ENCODE measurements at places on chromosomes 16 and 17.

GRCh38 chr16:57252148-57252721 is 7.2 kb downstream of the ARL2BP start:
- no peak for DNase-seq

GRCh38 chr17:8125154-8125946 is 1.4 kb upstream of the HES7 start:
- DNase-seq: peak; percentile 64

GRCh38 chr16:68365167-68365817 is 54.5 kb downstream of the PRMT7 start:
- DNase-seq: peak; percentile 55

- DNase-seq: no peak
Observed at GRCh38 chr17:81310949-81311550, 15.9 kb upstream of the SLC38A10 start.

DNA sequence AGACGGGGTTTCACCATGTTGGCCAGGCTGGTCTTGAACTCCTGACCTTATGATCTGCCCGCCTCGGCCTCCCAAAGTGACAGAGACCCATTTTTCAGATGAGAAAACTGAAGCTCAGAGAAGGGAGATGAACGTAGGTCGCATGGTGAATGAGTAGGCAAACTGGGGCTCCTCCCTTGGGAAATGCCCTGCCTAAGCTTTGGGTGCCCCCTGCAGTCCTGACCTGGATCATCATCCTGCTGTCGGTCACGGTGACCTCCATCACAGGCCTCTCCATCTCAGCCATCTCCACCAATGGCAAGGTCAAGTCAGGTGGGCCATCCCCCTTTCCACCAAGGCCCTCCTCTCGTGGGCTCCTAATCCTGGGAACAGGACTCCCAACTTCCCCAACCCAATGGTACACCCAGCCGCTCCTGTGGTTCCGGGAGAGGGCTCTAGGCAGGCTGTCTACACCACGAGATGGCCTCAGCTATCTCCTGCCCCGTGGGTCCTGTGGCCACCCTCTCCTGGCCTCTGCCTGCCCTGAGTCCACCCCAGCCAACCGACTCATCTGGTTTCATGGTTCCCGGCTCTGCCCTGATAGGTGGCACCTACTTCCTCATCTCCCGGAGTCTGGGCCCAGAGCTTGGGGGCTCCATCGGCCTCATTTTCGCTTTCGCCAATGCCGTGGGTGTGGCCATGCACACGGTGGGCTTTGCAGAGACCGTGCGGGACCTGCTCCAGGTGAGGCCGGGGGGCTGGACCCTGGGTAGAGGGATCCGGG is 4.7 kb downstream of the SLC12A3 start:
- DNase-seq: peak; percentile 13

DNA sequence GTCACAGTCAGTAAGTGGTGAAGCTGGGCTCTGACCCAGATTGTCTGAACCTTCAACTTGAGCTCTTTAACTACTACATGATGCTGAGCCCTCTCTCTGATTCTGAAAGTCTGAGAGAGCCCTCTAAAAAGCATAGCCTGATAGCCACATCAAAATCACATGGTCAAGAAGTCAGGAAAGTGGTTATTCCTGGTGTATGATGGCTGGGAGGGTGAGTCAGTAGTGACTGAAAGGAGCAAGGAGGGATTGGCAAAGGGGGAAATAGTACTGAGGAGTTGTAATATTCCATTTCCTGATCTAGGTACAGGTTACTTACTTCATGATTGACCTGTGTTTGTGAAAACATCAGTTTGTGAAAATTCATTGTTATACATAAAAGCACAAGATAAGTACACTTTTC is 89.1 kb downstream of the SSH2 start:
- peak; percentile 44 for DNase-seq

- DNase-seq: no peak
Observed at GRCh38 chr16:4387781-4388180, 16.1 kb downstream of the VASN start.

- no peak for DNase-seq
Observed at GRCh38 chr17:65449495-65449894, 112.0 kb downstream of the AXIN2 start.

DNA sequence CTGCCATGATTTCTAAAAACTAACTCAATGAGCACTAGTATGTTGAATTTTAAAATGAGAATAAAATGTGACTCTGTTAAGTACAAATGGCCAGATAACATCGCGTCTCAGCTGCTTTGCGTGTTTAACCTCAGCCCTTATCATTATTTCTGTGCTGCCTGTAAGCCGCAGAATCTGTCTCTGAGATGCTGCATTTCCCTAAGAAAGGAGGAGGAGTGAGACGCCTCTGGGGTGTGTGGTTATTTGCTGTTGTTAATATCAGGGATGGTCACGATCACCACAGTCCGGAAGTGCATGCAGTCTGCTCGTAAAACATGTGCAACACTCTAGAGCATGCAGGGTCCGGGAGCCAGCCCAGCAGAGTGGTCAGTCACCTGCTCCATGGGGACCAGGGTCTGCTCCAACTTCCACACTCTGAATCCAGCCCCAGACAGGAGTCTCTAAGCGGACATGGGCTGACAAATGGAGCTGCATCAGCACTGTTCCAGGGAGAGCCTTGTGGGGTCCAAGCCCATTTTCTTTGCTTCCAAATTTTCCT is 342.5 kb downstream of the MAF start:
- DNase-seq: no peak

- DNase-seq: peak; percentile 17
Observed at GRCh38 chr16:55501549-55502322, 7.1 kb upstream of the LPCAT2 start.

GRCh38 chr17:50097455-50097854 is 2.3 kb downstream of the PDK2 start:
- no peak for DNase-seq

- DNase-seq: no peak
Observed at GRCh38 chr16:57356547-57356946, 2.0 kb upstream of the CCL22 start.

DNA sequence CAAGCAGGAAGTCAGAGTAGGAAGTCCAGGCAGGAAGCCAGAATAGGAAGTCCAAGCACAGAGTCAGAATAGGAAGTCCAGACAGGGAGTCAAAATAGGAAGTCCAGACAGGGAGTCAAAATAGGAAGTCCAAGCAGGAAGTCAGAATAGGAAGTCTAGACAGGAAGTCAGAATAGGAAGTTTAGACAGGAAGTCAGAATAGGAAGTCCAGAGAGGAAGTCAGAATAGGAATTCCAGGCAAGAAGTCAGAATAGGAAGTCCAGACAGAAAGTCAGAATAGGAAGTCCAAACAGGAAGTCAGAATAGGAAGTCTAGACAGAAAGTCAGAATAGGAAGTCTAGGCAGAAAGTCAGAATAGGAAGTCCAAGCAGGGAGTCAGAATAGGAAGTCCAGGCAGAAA is 105.3 kb upstream of the C16orf82 start:
- no peak for DNase-seq

DNA sequence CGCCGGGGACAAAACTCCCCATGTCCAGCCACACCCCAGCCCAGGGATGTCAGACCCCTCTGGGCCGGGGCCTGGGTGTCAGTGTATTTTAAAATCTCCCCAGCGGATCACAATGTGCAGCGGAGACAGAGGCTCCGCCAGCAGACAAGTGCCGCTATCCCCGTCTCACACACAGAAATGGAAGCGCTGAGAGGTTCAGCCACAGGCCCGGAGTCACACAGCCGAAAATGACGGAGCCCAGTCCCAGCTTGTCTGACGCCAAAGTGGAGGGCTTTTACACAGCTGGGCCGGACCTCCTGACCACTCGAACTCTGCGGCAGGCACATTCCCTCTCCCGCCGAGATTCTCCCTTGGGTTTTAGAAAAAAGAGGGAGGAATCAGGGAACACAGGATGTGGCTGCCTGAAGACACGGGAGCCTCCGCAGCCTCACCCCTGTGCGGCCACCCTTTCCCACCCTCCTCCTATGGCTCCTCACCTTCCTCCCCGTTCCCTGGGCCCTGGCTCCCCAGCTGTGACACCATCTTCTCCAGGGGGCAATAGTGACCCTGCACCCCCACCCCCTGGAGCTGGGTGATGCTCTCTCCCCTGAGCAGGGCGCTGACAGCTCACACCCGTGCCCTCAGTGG is 6.8 kb upstream of the OSGIN1 start:
- no peak for DNase-seq

DNA sequence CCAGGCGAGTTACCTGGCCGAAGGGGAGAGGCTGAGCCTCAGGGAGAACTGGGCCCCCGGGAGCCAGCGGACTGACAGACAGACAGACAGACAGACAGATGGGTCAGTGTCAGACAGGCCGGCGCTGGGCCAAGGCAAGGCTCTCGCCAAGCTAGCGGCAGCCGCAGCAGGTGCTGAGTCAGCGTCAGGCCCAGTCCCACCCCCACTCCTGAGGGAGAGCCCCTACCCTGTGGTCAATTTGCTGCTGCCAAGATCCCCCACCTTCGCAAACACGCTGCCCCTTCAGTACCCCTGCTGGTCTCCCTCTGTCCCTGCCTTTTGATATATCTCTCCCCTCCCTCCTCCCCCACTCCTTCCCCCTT is 1.5 kb downstream of the FGF11 start:
- no peak for DNase-seq

- peak; percentile 80 for DNase-seq
Observed at GRCh38 chr17:16040710-16041251, 41.2 kb downstream of the TTC19 start.

DNA sequence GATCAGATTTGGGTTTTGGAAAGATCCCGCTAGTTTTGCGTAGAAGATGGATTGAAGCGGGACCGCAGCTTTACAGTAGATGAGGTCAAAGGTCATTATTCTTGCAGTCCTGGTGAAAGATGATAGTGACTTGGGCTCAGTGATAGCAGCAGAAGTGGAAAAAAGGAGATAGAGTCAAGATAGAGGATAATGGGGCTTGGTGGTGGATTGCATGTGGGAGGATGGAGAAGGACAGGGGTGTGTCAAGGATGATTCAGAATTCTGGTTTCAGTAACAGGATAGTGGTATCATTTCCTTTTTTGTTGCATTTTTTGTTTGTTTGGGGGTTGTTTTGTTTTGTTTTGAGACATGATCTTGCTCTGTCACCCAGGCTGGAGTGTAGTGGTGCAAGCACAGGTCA is 28.7 kb downstream of the CHD9NB start:
- no peak for DNase-seq

- DNase-seq: no peak
Observed at GRCh38 chr16:49335828-49336227, 37.8 kb upstream of the C16orf78 start.

DNA sequence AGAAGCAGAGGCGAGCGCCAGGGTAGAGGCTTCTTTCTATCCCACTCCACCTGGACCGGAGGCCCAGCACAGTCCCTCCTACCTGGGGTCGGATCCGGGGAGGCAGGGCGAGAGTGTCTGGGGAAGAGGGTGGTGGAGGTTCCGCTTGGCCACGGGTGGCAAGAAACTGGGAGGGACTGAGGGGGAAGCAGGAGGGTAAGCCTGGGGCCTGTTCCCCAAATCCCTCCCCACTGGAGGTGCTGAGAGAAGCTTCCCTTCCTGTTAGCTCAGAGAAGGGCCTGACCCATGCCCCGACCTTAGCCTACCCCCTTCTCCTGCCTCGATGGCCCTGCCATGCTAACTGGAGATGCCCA is 1.8 kb upstream of the TPPP3 start:
- DNase-seq: no peak

DNA sequence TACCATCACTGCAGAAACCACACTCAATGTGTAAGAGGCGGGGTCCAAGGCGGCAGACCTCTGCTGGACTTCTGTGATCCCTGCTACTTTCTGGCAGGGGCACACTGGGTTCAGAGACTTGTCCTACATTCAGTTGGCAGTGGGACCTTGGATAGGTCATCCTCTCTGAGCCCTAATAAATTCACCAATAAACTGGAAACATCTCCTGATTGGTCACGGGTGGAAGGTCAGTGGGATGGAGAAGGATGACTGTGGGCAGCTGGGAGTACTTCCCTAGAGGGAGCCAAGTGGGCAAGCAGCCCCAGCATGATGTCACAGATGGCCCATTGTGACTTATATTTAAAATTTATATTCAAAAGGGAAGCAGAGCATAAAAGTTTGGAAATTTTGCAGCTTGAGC is 49.7 kb downstream of the RNF112 start:
- peak; percentile 15 for DNase-seq

DNA sequence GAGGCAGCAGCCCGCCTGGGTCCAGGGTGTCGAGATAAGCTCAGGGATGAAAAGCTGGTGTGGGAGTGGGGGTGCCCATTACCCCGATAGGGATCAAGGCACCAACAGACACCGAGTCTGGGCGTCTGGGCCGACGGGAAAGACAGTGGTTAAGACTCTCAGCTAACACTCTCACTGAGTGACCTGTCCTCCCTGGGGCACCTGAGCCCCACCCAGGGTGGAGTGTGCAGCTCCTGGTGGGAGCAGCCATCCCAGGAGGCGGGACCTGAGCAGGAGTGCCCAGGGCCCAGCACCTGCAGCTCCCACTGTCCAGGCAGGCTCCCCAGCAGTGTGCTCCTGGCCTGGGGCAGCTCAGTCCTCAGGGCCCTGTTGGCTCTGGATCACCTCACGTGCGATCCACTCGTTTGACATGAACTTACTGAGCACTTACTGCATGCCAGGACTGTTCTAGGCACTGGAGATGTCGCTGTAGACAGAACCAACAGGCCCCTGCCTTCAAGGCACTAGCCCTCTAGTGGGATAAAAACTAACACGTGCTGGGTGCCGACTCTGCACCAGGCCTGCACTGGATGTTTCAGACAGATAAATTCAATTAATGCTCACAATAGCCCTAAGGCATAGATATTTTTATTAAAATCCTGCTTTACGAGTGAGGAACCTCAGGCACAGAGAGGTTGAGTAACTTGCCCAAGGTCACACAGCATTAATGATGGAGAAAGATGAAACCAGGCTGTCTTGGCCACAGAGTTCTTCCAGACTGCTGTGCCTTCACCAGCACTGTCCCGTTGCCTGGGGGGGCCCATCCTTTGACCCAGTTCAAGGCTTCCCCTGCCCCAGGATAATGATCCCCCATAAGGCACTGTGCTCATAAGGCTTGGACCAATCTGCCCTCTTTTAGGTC is 1.9 kb downstream of the EVPLL start:
- no peak for DNase-seq

DNA sequence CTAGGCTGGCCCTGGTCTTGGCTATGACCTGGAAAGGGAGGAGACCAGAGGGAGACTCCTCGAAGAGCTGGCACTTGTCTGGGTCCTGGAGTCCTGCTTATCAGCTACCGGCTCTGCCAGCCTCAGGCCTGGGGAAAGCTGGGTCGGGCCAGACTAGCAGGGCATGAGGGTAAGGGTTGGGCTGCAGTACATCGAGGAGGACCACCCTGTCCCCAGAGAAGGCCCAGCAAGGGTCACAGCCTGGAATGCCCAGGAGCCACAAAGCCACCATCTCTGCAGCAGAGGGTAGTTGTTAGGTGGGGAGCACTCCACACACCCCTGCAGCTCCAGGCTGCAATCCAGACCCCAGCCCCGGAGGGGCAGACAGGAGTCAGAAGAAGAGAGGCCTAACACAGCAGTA is 54.0 kb downstream of the SLC6A2 start:
- DNase-seq: no peak
